Stimulated activated CD8-positive, alpha-beta memory T cell treated with anti-CD3 and anti-CD28 coated beads, Interleukin-7, amount 100 ng/mL, for 1 hour (primary cell): ENCODE measurements at places on chromosomes 4 and X.
A peak's percentile ranks its signal among the peaks of the same experiment; 100 is the strongest.

- DNase-seq: no peak
These were observed 268.4 kb downstream of the HS3ST1 start for GRCh38 chr4:11160288-11160687.

GRCh38 chrX:134963041-134963440 is 27.8 kb upstream of the SMIM10 start:
- DNase-seq: no peak

GRCh38 chrX:12580548-12580947 is 210.7 kb upstream of the PRPS2 start:
- no peak for DNase-seq

DNA sequence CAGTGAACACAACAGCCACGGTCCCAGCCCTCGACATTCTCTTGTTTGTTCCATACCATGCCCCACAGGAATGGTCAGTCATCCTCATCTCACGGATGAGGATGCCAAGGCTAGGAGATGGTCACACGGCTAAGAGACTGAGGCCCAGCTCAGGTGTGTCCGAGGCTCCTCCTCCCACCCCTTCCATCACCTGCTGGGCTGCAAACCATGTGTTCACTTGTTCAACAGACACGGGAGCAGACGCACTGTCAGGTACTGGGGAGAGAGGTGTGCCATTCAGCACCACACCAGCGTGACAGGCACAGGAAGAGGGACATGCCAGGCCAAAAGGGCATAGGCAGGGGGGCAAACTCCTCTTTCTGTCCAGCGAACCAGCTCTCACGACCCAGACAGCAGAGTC is 45.9 kb downstream of the ABLIM2 start:
- no peak for DNase-seq

DNA sequence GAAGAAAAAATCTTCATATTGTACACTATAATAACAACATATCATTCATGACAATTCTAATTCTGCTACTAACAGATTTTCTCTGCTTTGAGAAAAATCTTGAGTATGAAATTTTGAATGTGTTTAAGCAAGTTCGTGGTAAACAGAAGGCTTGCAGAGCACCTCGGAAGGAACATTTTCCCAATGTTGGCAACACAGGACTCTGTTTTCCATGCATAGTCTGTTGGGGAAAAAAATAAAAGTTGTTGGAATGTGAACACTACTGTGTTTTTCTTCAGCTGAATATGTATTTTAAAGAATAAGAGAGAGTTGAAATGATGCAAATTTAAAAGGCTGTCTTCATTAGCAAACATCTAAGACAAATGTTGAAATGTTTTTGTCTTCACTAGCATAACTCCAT is 54.7 kb upstream of the ANXA10 start:
- DNase-seq: no peak

DNA sequence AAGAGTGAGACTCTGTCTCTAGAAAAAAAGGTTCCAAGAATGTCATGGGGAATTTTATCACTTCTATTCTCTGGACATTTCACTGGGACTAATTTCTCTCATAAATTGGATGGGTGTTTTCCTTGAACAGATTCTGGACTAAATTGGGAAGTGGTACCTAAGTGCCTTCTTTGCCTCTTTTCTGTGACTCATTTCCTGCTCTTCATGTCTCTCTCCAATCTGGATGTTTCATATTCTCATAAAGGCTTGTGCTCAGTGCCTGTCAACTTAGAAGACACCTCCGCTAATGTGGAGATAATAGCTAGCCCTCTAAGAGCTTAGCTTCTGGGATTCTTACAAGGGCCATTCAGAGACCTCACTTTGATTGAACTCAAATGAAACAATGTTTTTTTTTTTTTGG is 38.0 kb upstream of the IGFBP7 start:
- DNase-seq: no peak

GRCh38 chr4:70515367-70516250 is 2.8 kb upstream of the AMTN start:
- no peak for DNase-seq

- DNase-seq: no peak
These were observed 147.7 kb downstream of the TMEM47 start for GRCh38 chrX:34509394-34509793.

DNA sequence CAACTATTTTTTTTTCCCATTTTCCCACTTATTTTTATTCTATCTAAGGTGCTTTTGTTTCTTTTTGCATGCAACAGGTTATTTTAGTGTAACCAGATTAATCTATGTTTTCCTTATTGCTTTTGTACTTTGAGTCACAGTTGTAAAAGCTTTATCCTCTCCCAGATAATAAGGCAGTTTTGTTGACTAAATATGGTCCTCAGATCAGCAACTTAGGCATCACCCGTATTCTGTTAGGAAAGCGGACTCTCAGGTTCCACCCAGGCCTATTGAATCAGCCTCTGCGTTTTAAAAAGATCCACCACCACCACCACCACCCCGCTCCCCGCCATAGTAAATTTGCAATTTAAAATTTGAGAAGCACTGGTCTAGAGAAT is 58.6 kb upstream of the USP9X start:
- DNase-seq: no peak

DNA sequence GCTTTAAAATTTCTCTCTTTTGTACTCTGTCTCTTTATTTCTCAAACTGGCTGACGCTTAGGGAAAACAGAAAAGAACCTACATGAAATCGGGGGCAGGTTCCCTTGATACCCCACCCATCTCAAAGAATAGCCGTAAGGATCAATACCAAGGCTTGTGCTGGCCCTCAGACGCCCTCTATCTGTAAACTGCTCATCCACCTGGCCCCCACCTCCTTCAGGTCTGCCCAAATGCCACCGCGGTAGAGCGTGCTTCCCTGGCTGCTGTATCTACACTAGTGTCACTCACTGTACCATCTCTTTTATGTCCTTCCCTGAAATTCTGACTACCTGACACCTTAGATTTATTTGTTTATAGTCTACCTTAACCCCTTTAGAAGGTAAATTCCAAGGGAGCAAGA is 62.8 kb downstream of the SMIM20 start:
- no peak for DNase-seq

- no peak for DNase-seq
These were observed 102.6 kb downstream of the DHRSX start for GRCh38 chrX:2398064-2398656.

- no peak for DNase-seq
These were observed 98.0 kb downstream of the CLCN4 start for GRCh38 chrX:10254739-10255138.

GRCh38 chr4:13893211-13893610 is 265.7 kb upstream of the BOD1L1 start:
- DNase-seq: no peak

DNA sequence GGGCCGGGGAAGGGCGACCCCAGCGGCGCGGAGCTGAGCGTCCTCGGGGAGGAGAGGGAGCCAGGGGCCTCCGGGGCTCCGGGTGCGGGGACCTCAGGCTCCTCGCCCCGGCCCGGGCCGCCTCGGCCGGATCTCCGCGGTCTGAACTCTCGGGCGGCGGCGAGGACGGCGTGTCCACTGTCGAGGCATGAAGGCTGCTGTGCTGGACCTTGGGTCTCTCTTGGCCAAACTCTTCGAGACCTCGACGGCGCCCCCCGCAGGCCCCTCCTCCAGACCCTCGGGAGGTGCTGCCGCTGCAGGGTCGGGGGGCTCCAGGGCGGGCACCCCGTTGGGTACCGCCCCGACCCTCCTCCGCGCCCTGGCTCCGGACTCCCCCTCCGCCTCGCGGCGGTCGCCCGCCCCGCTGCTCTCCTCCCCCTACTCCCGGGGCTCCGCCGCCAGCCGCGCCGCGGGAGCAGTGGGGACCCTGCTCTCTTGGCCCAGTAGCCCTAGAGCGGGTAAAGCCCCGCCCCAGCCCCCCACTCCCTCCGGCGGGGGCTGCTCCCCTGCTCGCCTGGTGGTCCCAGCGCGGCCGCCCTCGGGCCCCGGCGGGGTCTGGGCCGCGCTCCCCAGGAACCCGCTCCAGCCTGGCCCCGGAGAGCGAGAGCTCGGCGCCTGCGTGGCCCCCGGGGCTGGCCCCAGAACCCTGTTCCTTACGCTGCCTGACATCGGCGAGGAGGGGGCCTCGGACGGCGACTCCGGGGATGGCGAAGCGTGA is 564 bp downstream of the FAM149A start:
- DNase-seq: no peak

DNA sequence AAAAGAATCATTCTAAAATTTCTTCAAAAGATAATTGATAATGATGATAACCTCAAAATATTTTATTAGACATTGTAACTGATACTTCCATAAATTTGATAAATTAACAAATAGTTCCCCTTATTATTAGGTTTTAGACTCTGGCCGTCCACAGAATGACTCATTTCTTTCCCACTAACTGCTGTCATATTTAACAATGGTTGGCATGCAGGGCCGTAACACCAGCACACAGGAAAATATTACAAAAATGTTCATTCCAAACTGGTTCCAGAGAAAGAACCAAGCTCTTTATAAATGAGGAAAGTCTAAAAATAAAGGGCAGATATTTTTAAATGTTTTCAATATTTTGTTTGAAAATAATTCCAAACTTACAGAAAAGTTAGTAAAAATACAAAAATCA is 28.2 kb downstream of the WDFY3 start:
- no peak for DNase-seq

DNA sequence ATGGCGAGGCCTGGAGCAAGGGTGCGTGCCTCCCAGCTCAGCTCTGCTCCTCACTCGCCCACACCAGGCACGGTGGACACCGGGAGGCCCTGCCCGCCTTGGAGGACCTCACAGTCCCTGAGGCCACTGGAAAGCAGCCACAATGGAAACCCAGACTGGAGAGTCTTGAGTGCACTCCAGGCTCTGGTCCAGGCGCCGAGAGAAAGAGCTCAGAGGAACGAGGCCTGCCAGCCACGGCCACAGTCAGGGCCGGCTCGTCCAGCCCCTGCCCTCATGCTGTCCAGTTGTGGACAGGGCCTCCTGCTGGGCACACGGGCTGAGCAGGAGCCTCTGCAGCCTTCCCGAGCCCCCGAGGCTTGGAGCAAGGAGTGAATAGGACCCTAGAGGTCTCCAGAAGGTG is 53.3 kb upstream of the GRPEL1 start:
- DNase-seq: no peak

GRCh38 chr4:61003301-61003700 is 196.8 kb upstream of the ADGRL3 start:
- no peak for DNase-seq

GRCh38 chr4:53654300-53654758 is 63.0 kb upstream of the LNX1 start:
- no peak for DNase-seq

- no peak for DNase-seq
These were observed 576.0 kb upstream of the PABPC4L start for GRCh38 chr4:134777606-134778005.

DNA sequence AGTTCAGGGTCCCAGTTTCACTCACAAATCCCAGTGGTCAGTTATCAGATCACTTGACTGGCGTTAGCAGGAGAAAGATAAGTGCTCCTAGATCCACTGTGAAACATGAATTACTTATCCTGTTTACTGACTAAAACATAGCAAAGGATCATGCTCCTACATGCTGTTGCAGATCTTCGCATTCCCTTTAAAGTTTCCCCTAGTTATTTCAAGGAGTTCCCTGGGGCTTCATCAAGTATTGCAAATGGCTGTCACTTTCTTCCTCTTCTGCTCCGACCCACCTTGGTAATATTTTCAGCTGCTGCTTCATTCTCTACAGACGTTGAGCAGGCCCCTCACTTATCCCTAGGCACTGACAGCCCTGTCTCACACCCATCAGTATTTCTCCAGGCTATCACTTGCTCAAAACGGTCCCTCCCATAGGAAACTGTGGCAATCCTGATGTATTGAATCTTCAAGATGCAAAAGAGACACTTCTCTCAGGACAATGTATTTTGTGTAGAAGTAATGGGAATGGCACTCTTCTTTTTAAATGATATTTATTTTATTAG is 466.0 kb downstream of the INPP4B start:
- DNase-seq: no peak

GRCh38 chr4:123613586-123614344 is 217.2 kb downstream of the SPRY1 start:
- no peak for DNase-seq

DNA sequence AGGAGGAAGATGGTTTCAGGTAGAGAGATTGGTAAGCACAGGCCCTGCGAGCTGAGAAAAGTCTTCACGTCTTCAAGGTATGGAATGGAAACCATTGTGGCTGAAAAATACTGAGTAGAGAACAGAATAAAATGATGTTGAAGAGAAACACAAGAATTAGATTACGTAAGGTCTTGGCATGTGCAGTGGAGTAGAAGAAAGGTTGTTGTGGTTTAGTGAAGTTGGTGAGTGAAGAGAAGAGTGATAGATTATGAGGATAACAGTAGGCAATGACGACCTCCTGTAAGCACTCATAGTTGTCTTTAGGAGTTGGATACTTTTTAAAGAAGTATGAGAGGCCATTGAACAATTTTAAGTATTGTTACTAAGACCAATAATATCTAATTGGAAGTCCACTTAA is 642.6 kb downstream of the PCDH7 start:
- no peak for DNase-seq

GRCh38 chr4:5707778-5708448 is 446 bp downstream of the EVC2 start:
- DNase-seq: no peak

GRCh38 chr4:76342191-76342590 is 35.7 kb downstream of the STBD1 start:
- DNase-seq: no peak

- DNase-seq: no peak
These were observed 59.1 kb downstream of the MID1IP1 start for GRCh38 chrX:38860106-38861013.

DNA sequence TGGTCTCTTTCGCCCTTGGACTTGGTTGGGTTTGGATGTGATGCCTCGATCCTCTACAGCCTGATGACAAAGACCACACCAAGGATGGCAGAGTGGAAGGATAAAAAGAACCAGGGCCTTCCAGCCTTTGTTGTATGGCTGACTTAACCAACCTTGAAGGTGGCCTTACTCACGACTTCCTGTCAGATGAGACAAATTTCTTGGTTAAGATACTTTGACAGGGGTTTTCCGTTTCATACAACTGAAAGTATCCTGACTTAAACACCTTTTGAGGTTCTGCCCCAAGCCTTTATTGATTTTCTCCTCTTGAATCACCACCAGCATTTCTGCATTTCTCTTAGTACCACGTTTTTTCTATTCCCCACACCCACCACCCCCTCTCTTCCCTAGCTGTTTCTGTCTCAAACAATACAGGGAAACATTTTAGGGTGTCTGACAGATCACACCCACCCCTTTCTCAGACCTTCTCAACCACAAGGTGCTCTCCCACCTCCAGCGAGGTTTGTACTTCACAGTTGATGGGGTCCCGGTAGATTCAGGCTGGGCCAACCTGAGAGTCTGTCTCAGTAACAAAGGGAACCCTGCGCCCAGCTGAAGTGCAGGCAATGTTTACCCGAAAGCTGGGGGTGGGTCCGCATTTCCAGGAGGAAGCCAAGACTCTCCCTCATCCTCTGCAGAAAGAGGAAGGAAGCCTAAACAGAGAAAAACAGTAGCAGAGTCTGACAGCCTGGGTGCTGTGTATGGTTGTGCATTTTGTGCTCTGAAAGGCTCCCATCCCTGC is 5.0 kb upstream of the TSPAN5 start:
- DNase-seq: peak; percentile 5

DNA sequence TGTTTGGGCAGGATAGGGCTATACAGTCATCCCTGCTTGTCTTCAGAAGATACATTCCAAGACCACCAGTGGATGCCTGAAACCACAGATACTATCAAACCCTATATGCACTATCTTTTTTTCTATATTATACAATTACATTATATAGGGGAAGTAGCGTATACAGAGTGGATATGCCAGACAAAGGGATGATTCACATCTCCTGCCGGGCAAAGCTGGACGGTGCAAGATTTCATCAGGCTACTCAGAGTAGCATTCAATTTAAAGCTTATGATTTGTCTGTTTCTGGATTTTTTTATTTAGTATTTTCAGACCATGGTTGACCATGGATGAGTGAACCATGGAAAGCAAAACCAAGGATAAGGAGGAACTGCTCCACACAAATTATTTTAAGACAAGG is 7.0 kb upstream of the AMTN start:
- DNase-seq: no peak
